ENCODE measurements at places on chromosomes 13 and 19. TPM values are rescaled to one million over a fixed set of nuclear protein-coding genes. Genes with fewer than 3 reads are reported as not detected.

The CD209 gene
- not detected for total RNA-seq

The KLF1 gene
- total RNA-seq: not detected

The SIGLEC5 gene
- not detected for total RNA-seq

The SERTAD3 gene
- total RNA-seq: 47.1 TPM

The NANOS3 gene
- total RNA-seq: 3.9 TPM

The MTUS2 gene
- total RNA-seq: not detected

The VSTM2B gene
- not detected for total RNA-seq

The INSR gene
- total RNA-seq: 2.1 TPM

All from A549 treated with CpdA at 1 μM for 4 hours (cell line).